ENCODE measurements at places on chromosomes 2 and 18.

DNA sequence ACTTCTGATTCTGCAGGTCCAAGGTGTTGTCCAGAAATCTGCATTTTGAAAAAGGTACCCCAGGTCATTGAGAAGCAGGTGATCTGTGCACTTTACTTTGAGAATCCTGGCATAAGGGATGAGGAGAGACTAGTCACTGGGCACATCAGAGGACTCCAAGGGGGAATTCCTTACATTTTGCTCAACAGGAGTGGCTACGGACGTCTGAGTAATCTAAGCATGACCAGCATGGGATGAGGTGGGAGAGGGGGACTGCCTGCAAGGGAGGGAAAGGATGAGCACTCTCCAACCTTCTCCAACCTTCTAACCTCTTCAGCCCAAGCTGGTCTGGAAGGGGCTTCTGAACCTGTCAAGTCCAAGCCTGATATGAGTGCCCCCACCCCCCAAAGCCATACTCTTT lies 55.5 kb downstream of the MARCHF4 start:
- no peak for DNase-seq

DNA sequence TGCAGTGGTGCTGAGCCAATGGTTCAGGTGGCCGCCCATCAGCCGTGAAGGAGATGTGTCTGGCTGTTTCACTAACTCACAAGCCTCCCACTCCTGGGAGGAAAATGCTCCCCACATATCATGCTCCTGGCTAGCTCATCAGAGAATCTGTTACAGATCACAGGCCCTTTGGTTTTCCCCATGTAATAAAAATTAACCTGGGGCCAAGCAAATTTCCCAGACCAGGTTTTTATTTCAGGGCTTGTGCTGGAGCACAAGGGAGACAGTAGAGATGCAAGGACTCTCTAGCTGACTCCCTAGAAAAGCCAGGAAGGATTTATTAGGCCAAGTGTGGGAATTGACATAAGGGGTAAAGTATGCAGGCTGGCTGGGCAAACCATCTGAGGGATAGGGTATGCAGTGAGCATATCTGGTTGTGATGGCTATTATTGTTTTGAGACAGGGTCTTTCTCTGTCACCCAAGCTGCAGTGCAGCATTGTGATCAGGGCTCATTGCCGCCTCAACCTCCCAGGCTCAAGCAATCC lies 40.6 kb upstream of the CCBE1 start:
- no peak for DNase-seq

DNA sequence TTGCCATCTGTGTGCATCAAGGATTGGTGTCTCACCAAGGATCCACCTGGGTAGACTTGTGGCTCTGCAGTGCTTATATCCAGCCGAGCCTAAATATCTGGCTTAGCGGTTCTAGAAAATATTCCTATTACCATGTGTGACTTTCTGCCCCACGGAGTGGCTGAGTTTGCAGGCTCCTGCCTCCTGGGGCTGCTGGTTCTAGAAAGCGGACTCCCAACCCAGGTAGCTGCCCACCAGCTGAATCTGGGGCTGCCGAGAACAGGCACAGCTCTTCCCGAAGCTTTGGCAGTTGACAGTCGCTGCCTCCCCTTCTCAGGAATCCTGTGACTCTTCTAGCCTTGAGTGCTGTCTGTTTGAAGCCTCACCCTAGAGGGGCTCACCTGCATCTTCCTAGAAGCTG lies 104.6 kb downstream of the TPGS2 start:
- no peak for DNase-seq

GRCh38 chr2:78861546-78861945 lies 164.0 kb upstream of the REG3G start:
- DNase-seq = no peak

- DNase-seq = peak; percentile 99
Measured at GRCh38 chr2:42810121-42810970, 18.0 kb upstream of the HAAO start.

- no peak for DNase-seq
Measured at GRCh38 chr2:222693837-222694236, 22.4 kb downstream of the MOGAT1 start.

DNA sequence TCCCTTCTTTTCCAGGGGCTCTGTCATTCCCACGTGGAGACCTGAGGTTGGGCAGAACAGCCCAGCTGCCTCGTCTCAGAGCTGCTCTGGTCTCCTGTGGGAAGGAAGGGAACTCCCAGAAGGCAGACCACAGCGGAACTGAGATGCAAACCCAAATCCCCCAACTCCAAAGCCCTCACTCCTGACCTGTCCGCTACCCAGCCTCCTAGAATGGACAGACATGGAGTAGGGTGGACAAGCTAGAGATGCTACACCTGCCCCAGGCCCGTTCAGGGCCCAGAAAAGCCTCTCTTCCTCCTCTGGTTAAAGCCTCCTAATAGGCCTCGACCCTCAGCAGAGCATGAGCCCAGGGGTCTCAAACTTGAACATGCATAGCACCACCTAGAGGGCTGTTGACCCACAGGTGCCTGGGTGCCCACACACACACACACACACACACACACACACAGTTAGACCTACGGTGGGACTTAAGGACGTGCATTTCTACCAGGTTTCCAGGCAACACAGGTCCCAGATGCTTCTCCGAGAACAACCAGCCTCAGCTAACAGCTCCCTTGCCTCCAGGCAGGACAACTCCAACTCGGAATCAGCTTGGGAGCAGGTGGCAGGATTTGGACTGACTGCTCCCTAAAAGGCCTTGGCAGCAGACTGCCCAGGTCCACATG lies 93.5 kb downstream of the TNS1 start:
- no peak for DNase-seq

GRCh38 chr2:74865770-74866674 lies 32.1 kb downstream of the HK2 start:
- no peak for DNase-seq

DNA sequence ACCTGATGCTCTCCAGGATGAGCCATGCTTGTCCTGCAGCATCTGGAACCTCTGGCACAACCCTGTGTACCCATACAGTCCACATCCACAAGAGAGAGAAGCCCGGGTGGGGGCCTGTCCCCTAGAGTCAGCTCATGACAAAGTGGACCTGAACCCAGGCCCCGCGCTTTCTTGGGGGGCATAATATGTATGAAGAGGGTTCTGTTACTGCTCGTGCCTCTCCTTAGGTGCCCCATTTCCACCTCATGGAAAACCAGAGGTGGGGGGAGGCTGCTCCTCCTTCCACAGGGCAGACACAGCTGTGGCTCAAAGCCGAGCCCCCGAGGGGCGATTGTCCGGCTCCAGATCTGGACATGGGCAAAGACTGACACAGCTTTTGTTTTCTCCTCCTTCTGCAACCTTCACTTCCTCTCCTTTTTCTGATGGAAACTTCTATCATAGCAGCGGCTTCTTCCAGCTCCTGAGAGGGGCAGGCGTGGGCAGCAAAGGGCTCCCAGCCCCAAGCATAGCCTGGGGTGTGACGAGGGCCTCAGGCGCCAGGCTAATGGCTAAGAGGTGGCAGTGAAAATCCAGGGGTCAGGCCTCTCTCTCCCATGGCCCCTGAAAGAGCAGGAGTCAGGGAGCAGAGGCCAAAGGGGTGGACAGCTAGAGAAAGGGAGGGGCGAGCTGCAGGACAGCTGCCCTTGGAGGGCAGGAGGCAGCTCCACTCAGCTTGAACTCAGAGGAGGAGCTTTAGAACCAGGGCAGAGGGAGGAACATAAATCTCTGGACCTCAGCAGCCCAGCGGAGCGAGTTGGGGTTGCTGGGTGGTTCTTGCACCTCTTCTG lies 155.5 kb downstream of the ZFP36L2 start:
- no peak for DNase-seq

DNA sequence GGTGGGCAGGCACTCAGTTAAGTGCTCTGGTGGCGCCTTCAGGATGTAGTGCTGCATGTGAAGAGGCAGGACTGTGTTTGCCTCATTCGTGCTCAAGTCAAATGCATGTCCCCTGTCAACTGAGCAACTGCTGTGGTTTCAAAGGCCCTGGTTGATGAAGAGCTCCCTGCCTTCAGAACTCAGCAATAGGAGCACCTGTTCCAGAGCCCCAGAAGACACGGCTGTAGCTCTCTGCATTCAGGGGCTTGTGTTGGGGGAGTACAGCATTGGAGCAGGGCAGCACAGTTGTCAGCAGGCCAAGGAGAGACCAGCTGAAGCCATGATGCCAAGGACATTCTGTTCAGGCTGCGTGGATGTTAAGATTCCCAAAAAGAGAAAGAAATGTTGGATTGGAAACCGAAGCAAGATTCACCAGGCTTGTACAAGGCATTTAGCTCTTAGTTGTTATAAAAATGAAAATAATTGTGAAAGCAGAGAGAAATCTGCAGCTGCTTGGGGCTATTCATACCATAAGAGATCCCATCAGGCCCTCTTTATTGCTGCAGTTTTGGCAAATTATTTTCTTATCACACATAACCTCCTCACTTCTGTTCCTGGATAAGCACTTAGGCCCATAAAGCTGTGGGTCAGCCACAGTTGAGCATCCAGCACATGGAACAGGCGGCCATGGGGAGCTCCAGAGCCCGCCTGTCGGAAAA lies 252.4 kb upstream of the ZNF521 start:
- DNase-seq = no peak

GRCh38 chr2:15738943-15739342 lies 147.3 kb downstream of the DDX1 start:
- DNase-seq = no peak

DNA sequence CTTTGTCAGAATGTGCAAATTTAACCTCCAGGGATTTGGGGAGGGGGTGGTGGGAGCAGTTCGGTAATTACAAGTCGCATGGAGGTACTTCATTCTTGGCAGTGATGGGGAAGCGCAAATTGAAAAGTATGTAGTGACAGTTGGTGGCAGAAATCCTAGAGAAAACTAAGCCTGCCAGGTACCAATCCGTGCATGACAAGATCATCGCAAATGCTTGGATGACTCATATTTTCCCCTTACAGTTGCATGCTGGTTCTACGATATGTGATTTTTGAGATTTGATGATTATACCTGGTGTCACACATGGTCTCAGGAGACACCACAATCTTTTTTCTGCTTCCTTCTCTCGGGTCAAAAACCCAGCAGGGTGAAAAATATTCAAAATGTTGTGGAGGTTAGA lies 479.7 kb upstream of the ID2 start:
- DNase-seq = no peak

GRCh38 chr2:64493788-64494187 lies 30.3 kb upstream of the AFTPH start:
- no peak for DNase-seq

DNA sequence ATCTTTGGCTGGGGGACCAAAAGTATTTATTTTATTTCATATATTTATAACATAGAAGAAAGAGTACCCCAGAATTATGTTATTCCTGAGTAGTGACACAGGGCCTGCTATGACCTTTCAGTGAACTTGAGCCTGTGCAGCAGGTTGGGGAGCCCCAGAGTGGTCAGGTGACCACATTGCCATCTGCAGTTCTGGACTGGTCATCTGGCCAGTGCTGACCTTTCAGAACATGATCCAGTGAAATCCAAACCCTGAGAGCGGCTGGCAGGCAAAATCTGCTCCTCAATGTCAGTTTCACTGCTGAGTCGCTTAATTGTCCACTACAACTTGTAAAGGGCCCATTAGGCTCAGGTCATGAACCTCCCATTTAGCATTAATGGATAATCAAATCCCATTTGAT lies 336.7 kb upstream of the KCNH7 start:
- no peak for DNase-seq

GRCh38 chr2:165161510-165161909 lies 42.3 kb downstream of the SCN3A start:
- no peak for DNase-seq

- no peak for DNase-seq
Measured at GRCh38 chr2:212665948-212666347, 127.3 kb upstream of the ERBB4 start.

GRCh38 chr2:197219636-197220035 lies 90.9 kb downstream of the ANKRD44 start:
- DNase-seq = peak; percentile 8

- no peak for DNase-seq
Measured at GRCh38 chr2:229725716-229726574, 11.6 kb upstream of the DNER start.

- no peak for DNase-seq
Measured at GRCh38 chr2:120854014-120854620, 118.4 kb downstream of the GLI2 start.

DNA sequence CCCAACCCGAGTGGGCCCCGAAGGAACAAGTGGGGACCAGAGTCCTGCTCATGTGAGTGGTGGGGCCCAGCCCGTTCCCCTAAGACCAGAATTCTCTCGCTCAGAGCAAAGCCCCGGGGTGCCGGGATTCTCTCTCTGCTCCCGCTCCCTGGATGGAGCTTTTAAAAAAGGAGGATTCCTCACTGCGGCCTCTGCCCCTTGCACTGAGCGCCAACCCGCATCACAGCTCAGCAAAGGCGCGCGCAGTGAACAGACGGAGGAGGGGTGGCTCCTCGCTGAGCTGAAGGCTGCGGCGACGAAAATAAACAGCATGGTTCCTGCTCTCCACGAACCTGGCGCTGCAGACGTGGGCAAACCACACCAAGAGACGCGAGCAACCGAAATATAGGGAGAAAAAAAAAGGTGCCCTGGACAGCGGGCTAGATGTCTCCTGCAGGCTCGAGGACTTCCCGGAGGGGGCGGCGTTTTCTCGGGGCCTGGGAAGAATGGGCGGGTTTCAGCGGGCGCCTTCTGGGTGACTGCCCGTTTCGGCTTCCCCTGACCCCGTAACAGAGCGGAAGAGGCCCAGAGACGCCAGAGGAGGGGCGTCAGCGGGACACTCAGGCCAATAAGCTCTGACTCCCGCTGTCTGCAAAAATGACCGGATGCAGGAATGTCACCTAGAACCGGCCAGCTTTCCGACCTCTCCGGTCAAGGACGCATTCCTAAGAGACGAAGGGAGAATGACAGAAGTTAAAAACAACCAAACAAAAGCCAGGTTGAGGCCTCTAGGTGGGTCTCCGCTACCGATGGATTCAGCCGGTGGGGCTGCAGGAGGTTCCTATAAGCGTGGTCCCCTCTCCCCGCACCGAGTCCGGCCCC lies 819 bp upstream of the KLF11 start:
- no peak for DNase-seq

DNA sequence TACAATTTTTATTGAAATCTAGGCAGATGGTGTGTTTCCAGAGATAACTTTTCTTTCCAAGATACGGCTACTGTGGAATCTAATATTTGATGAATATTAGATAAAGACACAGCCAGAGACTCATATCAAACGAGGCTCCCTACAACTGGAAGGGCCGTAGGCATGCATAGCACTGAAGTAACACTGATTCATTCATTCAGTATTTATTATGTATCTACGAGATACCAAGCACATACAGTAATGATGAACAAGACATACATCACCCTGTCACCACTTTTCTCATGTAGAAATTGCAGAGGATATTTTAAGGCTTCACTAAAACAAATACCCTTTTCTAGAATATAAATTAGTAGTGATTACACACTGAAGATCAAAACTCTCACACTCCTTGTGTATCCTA lies 74.5 kb downstream of the KCTD18 start:
- no peak for DNase-seq

DNA sequence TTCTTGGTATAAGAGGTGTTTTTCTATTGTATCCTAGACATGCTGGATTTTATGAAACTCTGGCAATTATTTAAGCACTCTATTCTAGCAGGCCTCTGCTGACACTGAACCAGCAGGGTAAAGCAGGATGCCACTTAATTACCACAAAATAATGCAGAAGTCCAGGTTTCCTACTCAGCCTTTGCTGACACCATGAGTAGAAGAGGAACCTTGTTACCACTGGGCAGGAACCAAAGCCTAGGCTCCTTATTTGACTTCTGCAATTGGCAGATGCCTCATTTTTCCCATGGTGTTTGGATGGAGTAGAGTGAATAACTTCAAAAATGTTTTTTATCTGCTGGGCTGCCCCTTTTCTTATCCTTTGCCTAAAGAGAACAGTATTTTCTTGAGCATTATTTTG lies 60.8 kb downstream of the THNSL2 start:
- DNase-seq = no peak

- no peak for DNase-seq
Measured at GRCh38 chr2:85853499-85854165, 35.2 kb downstream of the ST3GAL5 start.

Data from stimulated activated effector memory CD8-positive, alpha-beta T cell treated with anti-CD3 and anti-CD28 coated beads, Interleukin-12 subunit alpha, Interleukin-12 subunit beta, amount 100 ng/mL, for 72 hours (primary cell).